ENCODE measurements at places on chromosomes 13 and 19.

GRCh38 chr13:109790942-109791605, 4.7 kb upstream of the IRS2 start:
- no peak for DNase-seq

- DNase-seq = no peak
Measured at GRCh38 chr13:97325738-97326137, 103.6 kb downstream of the MBNL2 start.

- no peak for DNase-seq
Measured at GRCh38 chr13:50843257-50844083, at the start of gene DLEU7. DLEU7 (minus strand) TSS chr13:50843692; CDS start chr13:50843646, 46 bp downstream.

DNA sequence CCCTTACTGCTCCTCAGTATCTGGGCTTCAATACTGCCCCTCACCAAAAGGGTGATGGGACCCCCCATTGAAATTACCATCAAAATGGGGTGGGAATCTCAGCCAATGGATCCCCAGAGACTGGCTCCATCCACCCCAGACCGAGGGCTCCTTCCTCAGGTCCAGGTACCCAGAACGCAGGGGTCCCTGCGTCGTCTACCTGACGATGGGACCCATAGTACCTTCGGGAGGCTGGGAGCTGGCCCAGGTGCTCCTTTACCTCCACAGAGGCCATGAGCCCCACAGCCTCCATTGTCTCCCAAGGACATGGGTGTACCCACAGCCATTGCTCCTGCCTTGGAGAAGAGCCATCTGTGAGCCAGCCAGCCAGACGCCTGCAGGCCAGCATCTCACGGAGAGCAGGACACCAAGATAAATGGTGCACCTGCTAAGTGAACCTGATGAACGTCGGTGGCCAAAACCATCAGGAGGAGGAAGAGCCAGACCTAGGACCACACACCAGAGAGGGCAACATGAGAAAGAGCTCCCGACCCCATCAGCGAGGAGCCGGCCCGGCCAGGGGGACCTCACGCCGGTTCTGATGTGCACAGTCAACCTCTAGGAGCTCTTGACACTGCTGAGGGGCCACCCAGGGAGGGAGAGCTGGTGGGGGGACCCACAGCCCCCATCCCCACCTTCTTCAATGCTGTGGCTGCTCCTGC, 156.8 kb upstream of the SOX1 start:
- DNase-seq = no peak

- DNase-seq = no peak
Measured at GRCh38 chr13:101398191-101398590, 18.1 kb downstream of the NALCN start.

DNA sequence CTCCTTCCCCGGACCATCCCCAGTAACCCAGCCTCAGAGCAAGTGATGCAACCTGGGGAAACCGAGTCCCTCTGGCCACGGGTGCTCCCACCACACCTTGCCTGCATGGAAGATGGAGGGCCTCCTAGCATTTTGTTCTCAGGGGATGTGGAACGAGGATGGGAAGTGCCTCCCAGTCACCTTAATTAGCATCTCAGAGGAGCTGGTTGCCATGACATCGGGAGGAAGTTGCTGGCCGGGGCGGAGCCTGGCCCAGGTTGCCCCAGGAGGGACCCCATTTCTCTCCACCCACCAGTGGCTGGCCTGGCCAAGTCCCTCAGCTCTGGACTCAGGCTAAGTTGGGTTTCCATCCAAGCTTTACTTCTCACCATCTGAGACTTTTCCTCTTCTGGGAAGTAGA, 24.1 kb upstream of the PTPRS start:
- DNase-seq = no peak

GRCh38 chr19:41925208-41926003, 2.8 kb downstream of the ERFL start:
- no peak for DNase-seq

GRCh38 chr13:35681685-35682084, 205.2 kb upstream of the MAB21L1 start:
- DNase-seq = no peak

- no peak for DNase-seq
Measured at GRCh38 chr19:9828551-9829063, 889 bp downstream of the UBL5 start.

- DNase-seq = no peak
Measured at GRCh38 chr13:22893204-22893603, 287.6 kb upstream of the SGCG start.
